Left renal pelvis (tissue), 4 donors: ENCODE measurements at places on chromosomes 2 and 18. TPM values are rescaled to one million over a fixed set of nuclear protein-coding genes. Genes with fewer than 3 reads are reported as not detected.

- no peak for DNase-seq
Measured at GRCh38 chr18:62937065-62937464, 221.7 kb downstream of the PHLPP1 start.

DNA sequence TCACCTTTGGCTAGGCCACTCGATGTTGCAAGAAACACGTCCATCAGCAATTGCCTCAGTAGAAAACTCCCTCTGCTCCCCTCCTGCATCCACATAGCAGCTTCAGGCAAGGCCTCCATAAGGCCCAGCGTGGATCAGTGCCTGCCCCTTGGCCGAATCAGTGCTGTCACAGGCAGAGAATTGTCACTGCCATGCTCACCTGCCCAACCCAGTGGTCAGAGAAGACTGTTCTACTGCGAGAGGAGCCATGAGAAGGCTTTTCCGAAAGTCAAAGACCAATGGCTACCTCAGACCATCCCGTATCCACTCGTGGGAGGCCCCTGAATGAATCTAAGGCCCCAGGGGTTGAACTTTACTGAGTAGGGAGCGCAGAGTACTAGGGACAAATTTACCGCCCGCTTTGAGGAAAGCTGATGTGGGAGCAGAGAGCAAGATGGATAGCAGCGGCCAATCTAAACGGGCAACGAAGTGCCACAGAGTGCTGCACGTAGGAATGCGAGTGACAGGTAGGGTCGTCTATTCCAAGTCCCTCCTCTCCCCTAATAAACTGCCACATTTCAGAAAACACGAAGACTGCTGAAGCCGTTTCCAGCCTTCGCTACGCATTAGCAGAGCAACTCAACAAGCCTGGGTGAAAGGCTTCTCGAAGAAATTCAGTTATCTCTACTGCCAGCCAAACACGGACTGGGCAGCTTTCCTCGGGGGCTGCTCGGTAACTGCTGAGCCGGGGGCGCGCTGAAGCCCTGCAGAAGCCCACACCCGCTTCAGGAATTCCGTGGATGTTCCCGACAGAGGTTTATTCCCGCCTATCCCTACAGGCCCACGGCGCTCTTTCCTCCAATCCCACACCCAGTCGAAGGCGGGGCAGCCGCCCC, 968 bp upstream of the RALBP1 start:
- peak; percentile 78 for DNase-seq

- no peak for DNase-seq
Measured at GRCh38 chr2:236731767-236732580, 162.3 kb downstream of the ACKR3 start.

GRCh38 chr2:182852801-182853200, 13.6 kb downstream of the FRZB start:
- no peak for DNase-seq

- DNase-seq = no peak
Measured at GRCh38 chr2:1781291-1782080, 37.2 kb upstream of the PXDN start.

GRCh38 chr2:15869871-15870270, 70.5 kb upstream of the MYCN start:
- no peak for DNase-seq

INHBB gene
- polyA plus RNA-seq = 1.1 TPM
